Activated CD4-positive, alpha-beta memory T cell treated with anti-CD3 and anti-CD28 coated beads, Interleukin-2, amount 10 ng/mL, durations not matched to agents 7 days and 5 days (primary cell): ENCODE measurements at places on chromosomes 2 and 18. TPM values are rescaled to one million over a fixed set of nuclear protein-coding genes. Genes with fewer than 3 reads are reported as not detected.

Gene NRP2
- 1.4 TPM for total RNA-seq

Gene LYG2
- not detected for total RNA-seq

Gene GAREM2
- 3.5 TPM for total RNA-seq

Gene COL4A4
- 0.10 TPM for total RNA-seq

Gene HOXD13
- not detected for total RNA-seq

Gene NT5C1B
- total RNA-seq, result not detected

Gene NEU2
- not detected for total RNA-seq

Gene KCNG2
- total RNA-seq, result not detected

Gene SLC4A1AP
- 27.3 TPM for total RNA-seq

Gene REG1B
- total RNA-seq, result not detected

Gene C18orf32
- 31.7 TPM for total RNA-seq
